ENCODE measurements at places on chromosomes 12 and 14.

DNA sequence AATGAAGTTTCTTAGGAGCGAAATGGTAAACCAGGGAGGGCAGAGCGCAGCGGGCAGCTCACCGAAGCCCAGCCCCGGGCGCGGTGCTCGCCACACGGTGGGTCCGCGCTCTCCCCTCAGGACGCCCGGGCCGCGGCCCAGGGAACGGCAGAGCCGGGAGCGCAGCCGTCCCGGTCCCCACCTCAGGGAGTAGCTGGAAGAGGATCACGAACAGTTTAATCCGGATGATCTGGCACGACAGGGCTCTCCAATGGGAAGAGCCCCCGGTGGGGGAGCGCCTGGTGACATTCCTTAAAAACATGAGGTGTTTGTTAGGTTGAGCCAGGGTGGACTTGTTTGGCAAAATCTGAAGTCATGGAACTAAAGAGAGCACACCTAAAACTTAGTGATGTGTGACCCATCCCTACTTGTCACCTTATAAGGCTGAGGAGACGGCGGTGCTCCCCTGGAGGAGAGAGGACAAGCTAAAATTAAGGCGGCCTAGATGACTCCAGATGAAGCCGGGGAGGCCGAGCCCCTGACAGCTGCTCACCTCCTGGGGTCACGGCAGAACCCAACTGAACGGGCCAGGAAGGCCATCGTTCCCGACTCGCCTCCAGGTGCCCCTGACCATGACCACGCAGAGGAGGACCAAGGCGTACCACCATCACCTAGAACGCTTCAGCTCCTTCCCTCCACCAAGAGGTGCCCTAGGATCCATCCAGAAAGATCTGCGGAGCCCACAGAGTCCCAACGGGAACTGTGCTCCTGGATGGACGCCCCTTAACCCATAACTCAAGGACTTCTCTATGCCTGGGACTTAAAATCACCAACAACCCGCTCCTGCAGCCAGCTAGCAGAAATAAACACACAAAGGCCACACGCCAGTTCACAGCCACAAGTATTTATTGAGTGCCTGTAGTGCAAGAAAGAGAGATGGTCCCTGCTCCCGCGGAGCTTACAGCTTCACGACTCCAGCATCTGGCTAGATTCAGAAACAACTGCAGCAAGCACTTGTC lies 866 bp upstream of the PITPNM2 start:
- peak; percentile 26 for DNase-seq

GRCh38 chr12:16349131-16349460 lies 1.7 kb downstream of the MGST1 start:
- DNase-seq: no peak

DNA sequence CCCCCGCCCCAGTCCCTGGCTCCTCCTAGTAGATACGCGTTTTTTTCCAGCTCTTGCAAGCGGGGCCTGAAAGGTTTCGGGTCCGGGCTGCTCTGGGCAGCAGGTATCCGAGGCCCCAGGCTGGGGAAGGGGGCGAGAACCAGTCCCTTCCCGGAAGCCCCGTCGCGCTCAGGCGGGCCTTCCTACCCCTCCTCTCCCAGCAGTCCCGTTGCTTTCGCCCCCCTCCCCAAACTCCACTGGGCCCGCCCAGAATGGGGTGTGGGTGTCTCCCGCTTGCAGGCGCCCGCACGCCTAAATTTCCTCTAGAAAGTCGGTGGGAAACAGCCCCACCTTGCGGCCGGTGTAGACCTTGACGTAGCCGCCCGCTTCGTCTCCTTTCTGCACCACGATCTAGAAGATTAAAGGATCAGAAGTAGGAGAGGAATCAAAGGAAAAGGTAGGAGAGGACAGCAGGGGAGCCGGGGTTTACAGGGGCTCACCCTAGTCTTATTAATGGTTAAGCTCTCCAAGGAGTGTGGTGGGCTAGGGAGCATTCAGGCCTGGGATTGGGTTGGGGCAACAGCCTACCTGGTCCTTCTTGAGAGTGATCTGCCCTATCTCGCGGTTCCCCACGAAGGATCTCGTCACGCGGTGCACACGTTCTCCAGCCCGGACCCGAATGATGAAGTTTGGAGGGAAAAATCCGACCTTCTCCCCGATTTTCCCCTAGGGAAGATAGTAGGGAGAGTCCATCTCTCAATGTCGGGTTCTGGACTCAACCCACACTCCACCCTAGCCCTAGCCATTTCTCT lies 7.3 kb downstream of the STAC3 start:
- peak; percentile 89 for DNase-seq

GRCh38 chr12:57152639-57153038 lies 5.2 kb upstream of the LRP1-AS start:
- no peak for DNase-seq

DNA sequence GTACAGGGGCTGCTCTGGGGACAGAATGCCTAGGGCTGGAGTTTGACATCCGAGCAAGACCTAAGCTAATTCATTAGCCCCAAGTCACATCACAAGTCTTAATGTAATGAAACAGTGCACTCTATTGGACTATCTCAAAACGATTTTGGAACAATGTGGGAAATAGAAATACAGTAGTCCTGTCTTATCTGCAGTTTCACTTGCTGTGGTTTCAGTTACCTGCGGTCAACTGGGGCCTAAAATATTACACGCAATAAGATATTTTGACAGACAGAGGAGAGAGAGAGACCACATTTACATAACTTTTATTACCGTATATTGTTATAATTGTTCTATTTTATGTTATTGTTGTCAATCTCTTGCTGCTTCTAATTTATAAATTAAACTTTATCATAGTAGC lies 21.1 kb downstream of the MOAP1 start:
- no peak for DNase-seq

DNA sequence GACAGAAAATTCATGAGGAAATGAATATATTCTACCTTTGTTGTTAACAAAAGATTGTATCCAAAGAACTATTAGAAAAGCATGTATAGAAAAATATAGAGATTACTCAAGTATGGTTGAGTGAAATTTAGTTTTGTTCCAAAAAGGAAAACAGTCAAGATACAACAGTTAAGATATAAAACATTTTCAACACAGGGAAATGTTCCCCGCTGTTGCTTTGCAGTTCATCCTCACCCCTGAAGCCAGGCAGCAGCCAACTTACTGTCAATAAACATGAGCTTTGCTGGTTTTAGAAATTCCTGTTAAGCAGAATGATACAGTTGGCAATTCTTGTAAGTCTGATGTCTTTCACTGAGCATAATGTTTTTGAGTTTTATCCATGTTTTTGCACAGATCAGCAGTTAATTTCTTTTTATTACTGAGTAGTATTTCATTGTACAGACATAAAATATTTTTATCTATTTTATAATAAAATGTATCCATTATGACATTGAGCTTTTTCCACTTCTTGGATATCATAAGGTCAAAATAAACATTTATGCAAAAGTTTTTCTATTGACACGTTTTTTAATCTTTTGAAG lies 1.2 kb upstream of the CLEC2B start:
- peak; percentile 37 for DNase-seq

- peak; percentile 39 for DNase-seq
Observed at GRCh38 chr12:716506-716905, 35.9 kb upstream of the WNK1 start.

GRCh38 chr14:62665286-62665685 lies 380.0 kb downstream of the KCNH5 start:
- no peak for DNase-seq

- DNase-seq: no peak
Observed at GRCh38 chr12:87853448-87854003, 175.7 kb downstream of the C12orf50 start.

DNA sequence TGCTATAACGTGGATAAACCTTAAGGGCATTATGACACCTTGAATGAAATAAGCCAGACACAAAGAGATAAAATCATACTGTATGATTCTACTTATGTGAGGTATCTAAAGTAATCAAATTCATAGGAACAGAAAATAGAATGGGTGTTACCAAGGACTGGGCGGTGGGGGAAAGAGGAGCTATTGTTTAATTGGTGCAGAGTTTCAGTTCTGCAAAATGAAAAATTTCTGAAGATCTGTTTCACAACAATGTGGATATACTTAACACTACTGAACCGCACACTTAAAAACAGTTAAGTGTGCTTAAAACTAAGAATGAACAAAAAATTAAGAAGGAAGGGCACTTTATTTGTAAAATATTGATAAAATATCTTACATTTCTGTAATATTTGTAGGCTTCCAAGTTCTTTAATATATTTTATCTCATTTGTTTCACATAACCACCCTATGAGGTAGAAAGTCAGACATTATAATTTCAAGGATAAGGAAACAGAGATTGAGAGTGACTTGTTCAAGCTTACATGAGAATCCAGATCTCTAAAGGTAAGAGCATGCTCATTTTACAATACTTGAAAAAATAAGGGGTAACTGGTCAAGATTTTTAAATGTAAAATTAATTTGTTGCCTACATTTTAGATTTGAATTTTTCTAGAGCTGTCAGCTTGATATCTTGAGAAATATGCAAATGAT lies 14.9 kb downstream of the LTA4H start:
- DNase-seq: no peak

GRCh38 chr14:35399083-35399937 lies 5.2 kb downstream of the NFKBIA start:
- DNase-seq: no peak

- DNase-seq: peak; percentile 78
Observed at GRCh38 chr12:48183091-48183875, at the start of gene CCDC184. TSS of gene CCDC184 (plus strand) at chr12:48183644. CDS start at chr12:48184123, 479 bp downstream.

DNA sequence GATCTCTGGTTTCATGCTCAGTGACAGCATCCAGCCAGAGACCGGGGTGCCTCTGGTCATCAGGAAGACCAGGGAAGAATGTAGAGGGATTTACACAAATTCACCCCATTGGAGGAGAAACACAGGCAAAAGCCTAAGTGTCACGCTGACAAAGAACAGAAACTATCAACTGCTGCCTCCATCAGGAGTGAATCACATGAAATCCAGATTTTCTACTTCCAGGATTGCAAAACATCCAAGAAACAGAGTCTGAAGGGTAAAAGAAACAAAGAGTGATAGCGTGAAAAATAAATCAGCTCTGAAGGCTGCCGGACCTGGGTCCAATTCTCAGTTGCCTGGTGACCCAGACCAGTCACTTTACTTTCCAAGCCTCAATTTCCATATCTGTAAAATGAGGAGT lies 136.1 kb upstream of the MAP1LC3B2 start:
- DNase-seq: no peak

DNA sequence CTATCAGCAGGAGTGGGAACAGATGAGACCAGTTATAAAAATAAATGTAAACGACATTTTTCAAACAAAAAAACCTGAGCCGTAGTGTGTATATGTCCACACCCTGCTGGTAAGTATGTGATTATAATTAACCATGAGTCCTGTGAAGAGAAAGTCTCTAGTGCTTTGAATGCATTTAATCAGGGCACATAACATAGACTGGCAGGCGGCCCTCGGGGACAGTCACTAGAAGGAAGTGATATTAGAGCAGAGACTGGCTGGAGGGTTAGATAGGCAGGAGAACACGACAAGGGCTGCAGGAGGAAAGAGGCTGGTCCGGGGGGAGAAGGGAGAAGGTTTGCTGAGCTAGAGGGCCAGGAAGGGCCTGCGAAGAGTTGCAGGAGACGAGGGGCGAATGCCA lies 23.8 kb upstream of the ELK3 start:
- no peak for DNase-seq

DNA sequence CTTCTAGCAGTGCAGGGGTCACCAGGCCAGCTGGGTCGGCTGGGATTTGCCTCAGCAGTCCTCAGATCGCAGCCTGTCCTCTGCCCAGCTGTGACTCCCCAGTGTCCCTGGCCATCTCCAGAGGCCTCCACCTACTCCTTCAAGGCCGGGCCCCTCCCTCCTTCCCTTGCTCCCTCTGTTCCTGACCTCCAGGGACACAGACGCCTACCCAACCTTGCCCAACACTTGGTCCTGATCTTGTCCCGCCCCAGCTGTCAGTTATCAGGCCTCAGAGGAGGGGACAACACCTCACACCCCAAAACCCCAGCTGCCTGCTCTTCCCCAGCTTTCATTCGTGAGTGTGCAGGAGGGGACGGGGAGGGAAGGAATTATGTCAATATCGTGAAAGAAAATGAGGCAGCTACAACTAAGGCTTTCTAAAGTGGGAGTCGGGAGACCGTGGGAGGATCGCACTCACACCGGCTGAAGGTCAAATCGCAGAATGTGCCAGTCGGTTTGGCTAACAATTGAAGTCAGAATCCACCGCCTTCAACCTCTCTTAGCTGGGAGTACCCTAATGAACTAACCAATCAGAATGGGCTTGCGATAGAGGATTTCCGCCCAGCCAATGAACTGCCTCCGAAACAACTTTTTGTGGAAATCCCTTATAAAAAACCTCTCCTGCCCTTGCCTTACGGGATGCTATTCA lies 9.4 kb upstream of the PLBD2 start:
- no peak for DNase-seq

GRCh38 chr12:106291342-106291741 lies 11.2 kb upstream of the TCP11L2 start:
- DNase-seq: no peak

GRCh38 chr12:53928054-53928835 lies 10.4 kb upstream of the HOXC13 start:
- DNase-seq: no peak

DNA sequence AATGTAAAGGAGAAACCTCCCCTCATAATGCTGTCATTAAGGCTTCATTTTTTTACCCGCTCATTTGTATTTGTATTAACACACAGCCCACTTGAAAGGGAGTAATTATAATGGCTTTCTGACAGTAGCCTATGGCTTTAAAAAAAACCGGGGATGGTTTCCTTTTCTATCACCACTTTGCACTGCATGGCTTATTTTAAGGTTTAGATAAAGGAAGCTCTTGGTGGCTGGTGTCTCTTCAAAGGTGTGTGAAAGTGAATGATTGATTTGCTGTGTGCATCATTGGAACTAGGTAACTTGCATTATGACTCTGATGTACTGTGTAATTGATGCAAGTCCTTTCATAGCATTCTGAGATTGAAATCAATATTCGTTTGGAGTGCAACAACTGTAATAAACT lies 80.7 kb downstream of the NPAS3 start:
- DNase-seq: no peak

DNA sequence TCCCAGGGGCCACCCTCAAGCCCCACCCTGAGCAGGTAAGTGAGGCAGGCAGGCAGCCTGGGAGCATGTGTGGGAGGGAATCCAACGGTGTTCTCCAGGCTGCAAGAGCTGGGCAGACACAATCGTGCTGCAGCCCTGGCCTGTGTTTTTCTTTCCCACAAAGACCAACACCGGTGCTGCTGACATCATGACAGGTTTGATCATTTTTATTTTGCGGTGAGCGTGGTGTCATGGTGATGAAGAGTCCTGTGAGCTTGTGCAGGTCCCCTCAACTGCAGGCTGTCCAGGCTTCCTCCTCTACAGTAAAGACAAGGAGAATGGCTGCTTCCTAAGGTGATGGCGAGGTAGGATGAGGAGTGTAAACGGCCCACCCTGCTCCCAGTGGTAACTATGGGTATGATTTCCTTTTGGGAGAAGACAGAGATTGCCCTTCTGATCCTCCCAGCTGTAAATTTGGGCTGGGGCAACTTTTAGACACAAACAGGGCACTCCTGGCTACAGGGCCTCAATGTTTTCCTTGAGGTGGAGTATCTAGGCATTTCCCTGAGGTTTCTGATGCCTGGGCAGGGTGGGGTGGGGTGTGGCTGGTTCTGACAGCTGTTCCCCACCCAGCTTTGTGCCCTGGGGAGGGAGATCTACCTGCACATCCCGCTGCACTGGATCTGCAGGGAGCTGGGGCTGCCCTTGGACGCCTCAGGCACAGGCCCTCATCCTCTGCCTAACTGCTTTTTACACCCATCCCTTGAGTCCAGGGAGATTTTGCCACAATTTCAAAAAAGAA lies 109.1 kb downstream of the VCPKMT start:
- DNase-seq: no peak

Measured in activated CD8-positive, alpha-beta T cell treated with anti-CD3 and anti-CD28 coated beads, Interleukin-2, amount 10 ng/mL, durations not matched to agents 7 days and 5 days (primary cell).